Left renal cortex interstitium (tissue), 4 donors: ENCODE measurements at places on chromosomes 7 and 10. TPM values are rescaled to one million over a fixed set of nuclear protein-coding genes. Genes with fewer than 3 reads are reported as not detected.

- no peak for DNase-seq
These were observed 34.7 kb upstream of the CFAP46 start for GRCh38 chr10:132977076-132977475.

The FAM25G gene
- polyA plus RNA-seq: not detected

The HOXA2 gene
- 7.6 TPM for polyA plus RNA-seq

The RAB19 gene
- 2.4 TPM for polyA plus RNA-seq

The ATOH7 gene
- 1.8 TPM for polyA plus RNA-seq

GRCh38 chr7:74228951-74229900 lies 19.4 kb downstream of the LAT2 start:
- no peak for DNase-seq

- no peak for DNase-seq
These were observed 957.2 kb upstream of the GHITM start for GRCh38 chr10:83182076-83182475.

GRCh38 chr10:34941471-34942357 lies 126.6 kb upstream of the PARD3 start:
- DNase-seq: no peak

The NEURL1 gene
- 2.2 TPM for polyA plus RNA-seq

DNA sequence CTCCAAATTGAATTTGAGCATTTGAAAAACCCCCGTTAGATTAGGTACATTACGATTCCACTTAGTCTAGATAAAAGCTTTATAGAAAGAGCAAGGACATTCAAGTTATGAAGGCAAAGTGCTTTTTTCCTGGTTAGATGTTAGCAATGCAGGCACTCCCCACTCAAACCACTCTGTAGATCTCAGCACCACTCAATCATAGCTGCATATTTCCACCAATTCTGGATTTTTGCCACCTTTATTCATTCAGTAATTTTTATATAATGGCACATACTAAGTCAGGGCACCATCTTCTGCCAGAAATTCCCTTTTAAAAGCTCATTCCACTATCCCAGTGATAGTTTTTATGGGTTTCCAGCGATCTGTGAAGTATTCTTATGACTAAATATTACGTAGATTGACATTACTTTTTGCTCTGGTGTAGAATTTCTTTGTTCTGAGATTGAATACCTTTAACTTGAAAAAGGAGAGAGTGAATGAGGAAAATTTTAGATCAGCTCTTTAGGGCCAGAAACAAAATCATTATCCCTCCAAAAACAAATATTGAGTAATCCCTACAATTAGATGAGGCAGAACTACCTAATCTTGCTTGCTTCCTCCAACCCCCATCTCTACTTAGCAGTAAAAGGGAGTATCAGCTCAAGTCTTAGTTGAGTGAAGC lies 51.6 kb downstream of the RNLS start:
- DNase-seq: no peak

The CHST15 gene
- polyA plus RNA-seq: 20.8 TPM

The FBXL13 gene
- 3.4 TPM for polyA plus RNA-seq

- DNase-seq: no peak
These were observed 8.8 kb downstream of the AFAP1L2 start for GRCh38 chr10:114395366-114396022.

The SPDYE5 gene
- polyA plus RNA-seq: 5.4 TPM

DNA sequence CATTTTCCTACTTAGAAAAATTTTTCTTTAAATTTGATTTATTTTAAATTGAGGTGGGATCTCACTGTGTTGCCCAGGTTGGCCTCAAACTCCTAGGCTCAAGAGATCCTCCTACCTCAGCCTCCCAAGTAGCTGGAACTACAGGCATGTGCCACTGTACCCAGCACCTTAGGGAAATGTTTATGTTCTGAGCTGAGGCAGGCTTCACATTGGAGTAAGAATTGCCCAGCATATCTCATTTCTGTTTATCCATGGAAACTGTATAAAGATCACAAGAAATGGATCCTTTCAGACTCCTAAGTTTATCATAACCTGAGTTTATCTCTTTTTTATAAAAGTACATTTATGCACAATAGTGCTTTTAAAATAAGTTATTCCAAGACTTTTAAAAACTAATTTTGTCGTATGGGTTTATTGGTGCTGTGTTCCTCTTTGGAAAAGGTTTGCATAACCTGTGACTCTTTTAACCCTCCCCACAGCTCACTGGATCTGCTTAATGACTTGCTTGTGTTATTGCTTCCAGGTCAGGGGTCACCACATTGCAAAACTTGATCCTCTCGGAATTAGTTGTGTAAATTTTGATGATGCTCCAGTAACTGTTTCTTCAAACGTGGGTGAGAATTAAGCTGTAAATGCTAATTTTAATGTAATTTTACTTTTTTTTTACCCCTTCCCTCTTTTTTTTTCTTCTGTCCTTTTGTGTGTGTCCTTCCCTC lies 40.7 kb downstream of the OGDH start:
- DNase-seq: no peak

GRCh38 chr10:99760321-99760720 lies 22.1 kb upstream of the ABCC2 start:
- no peak for DNase-seq
